ENCODE measurements at places on chromosomes 2 and 18.

DNA sequence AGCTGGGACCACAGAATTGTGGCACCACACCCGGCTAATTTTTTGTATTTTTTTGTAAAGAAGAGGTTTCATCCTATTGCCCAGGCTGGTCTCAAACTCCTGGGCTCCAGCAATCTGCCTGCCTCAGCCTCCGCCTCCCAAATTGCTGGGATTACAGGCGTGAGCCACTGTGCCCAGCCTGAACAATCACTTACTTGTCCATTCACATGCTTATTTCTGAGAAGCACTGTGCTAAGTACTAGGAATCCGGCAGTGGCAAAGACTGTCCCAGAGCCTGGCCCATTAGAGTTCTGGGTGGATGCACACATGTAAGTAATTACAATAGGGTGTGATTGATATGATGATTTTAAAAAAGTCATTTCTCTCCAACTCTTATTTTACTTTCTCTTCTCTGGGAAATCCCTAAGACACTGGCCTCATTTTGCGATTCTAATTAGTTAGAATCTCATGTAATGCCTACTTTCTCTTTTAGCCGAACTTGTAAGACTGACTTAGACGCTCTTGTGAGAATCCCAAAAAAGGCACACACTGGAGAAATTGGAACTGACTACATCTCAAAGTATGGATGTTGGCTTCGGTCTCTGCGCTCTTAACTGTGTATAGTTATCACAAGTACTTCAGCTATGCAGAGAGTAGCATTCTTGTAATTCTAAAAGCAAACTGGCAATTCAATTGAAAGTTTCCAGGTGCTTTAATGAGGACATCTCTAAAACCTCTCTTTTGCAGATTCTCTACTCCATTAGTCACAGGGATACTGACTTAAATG lies 567.7 kb downstream of the DCC start:
- DNase-seq, result no peak

- DNase-seq, result no peak
Observed at GRCh38 chr2:224799691-224800090, 83.5 kb upstream of the CCDC195 start.

- DNase-seq, result peak; percentile 38
Observed at GRCh38 chr2:112690853-112691401, 29.9 kb upstream of the NT5DC4 start.

GRCh38 chr2:207926133-207926988 lies 99.0 kb downstream of the PLEKHM3 start:
- peak; percentile 79 for DNase-seq

- no peak for DNase-seq
Observed at GRCh38 chr18:37412333-37412732, 153.3 kb downstream of the CELF4 start.

DNA sequence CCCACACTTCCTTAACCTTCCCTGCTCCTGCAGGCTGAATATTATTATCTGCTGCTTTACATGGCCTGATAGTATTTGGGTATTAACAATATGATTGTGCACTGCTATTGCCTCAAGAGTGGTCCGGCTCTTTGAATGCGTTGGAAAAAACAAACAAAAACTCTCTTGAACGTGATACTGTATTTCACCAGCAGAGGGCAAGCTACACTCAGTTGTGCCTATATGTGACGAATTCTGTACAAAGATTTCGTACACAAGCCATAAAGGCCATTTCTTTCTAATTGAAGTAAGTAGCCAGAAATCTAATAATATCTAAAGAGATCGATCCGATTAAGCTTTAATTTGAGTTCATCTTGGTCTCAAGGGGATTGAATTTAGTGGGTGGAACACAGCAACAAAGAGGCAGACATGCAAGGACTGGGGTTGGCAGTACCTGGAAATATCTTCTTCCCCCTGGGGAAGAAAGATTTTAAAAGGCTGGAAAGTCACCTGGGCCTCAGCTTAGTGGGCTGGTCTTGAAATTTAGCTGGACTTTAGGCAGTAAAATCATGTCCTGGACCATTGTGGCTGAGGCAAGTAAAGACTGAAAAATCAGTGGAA lies 49.3 kb upstream of the RAB6D start:
- DNase-seq, result peak; percentile 41

- DNase-seq, result no peak
Observed at GRCh38 chr18:48100165-48100575, 169.7 kb upstream of the SMAD2 start.

DNA sequence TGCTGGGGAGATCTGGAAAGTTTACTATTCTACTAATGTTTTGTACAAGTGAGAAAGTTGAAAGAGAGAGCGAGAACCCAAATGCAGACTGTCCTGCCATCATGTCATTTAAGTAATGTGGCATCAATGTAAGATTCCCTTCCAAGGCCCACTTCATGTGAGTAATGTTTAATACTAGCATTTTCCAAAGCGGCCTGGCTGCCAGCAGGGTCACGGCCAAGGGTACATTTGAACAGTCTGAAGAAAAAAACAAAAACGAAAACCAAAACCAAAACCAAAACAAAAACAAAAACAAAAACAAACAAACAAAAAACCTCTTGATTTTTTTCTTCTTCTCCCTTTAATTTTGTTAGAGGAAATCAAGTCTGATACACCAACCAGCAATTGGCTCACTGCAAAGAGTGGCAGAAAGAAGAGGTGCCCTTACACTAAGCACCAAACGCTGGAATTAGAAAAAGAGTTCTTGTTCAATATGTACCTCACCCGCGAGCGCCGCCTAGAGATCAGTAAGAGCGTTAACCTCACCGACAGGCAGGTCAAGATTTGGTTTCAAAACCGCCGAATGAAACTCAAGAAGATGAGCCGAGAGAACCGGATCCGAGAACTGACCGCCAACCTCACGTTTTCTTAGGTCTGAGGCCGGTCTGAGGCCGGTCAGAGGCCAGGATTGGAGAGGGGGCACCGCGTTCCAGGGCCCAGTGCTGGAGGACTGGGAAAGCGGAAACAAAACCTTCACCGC lies 2.2 kb downstream of the HOXD10 start:
- DNase-seq, result peak; percentile 43

DNA sequence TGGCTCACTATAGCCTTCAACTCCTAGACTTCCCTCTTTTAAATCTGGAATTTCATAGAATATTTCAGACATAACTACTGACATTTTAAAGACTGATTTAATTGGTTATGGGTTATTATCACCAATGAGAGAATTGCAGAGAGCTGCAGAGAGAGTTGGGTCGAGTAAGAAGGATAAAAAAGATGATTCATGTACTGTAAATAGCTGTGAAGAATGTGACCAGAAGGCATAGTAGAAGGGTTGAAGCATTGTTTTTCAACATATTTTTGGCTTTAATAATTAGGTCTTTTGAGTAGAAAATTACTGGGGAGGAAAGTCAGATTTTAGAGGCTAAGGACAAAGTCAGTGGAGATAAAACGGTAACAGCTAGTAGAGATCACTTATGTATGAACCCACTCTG lies 503.2 kb upstream of the SLC8A1 start:
- peak; percentile 2 for DNase-seq

GRCh38 chr2:220194630-220195584 lies 567.5 kb downstream of the SLC4A3 start:
- DNase-seq, result peak; percentile 16

DNA sequence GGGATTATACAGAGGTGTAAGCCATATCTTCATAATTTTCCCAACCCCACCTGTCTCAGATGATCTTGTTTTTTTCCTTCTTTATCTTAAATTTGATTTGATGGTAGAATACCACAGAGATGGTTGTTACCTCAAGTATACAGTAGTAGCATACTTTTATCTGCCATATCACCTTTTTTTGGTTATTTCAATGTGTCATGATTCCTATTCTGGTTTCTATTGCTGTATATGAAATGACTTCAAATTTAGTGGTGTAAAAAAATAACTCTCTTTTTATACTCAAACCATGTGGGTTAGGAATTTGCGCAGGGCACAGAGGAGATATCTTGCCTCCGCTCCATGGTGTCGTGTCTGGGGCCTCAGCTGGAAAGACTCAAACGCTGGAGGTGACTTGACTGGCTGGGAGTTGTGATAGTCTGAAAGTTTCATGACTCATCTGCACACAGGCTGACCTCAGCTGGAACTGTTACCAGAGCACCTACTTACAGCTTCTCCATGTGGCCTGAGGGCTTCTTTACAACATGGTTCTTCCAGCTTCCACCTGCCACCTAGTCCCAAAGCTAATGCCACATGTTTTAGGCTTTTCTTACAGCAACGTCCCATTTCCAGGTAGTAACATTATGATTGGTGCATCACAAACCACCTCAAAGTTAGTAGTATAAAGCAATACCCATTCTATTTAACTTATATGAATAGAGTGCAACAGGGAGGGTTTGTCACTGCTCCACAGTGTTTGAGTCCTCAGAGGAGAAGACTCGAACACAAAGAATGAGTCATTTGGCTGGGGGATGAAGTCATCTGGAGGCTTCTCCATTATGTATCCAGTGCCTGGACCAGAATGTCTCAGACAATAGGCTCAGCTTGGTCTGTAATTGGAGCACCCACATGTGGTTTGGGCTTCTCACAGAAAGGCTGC lies 82.3 kb upstream of the XPO1 start:
- peak; percentile 90 for DNase-seq

DNA sequence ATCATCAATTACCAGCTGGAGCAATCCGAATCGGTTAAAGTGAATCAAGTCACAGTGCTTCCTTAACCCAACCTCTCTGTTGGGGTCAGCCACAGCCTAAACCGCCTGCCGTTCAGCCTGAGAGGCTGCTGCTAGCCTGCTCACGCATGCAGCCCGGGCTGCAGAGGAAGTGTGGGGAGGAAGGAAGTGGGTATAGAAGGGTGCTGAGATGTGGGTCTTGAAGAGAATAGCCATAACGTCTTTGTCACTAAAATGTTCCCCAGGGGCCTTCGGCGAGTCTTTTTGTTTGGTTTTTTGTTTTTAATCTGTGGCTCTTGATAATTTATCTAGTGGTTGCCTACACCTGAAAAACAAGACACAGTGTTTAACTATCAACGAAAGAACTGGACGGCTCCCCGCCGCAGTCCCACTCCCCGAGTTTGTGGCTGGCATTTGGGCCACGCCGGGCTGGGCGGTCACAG lies 496 bp upstream of the ITGA4 start:
- DNase-seq, result peak; percentile 25

GRCh38 chr18:63928331-63928730 lies 20.6 kb downstream of the SERPINB10 start:
- DNase-seq, result no peak

DNA sequence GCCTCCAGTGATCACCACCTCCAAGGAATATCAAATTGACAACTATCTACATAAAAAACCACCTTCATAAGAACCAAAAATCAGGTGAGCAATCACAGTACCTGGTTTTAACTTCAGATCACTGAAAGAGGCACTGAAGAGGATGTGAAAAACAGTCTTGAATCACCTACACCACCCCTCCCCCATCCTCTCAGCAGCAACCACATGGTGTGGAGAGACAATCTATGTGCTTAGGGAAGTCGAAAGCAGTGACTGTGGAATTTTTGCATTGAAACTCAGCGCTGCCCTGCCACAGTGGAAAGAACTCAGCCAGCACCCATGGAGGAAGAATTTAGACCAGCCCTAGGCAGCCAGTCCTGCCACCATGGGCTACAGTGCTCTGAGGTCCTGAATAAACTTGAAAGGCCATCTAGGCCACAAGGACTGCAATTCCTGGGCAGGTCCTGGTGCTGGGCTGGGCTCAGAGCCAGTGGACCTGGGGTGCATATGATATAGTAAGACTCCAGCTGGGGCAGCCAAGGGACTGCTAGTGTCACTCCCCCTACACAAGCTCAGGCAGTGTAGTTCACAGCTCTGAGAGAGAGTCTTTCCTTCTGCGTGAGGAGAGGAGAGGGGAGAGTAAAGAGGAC lies 75.6 kb downstream of the ATL2 start:
- no peak for DNase-seq

- DNase-seq, result peak; percentile 91
Observed at GRCh38 chr2:95669441-95669991, 77.7 kb downstream of the TRIM43 start.

DNA sequence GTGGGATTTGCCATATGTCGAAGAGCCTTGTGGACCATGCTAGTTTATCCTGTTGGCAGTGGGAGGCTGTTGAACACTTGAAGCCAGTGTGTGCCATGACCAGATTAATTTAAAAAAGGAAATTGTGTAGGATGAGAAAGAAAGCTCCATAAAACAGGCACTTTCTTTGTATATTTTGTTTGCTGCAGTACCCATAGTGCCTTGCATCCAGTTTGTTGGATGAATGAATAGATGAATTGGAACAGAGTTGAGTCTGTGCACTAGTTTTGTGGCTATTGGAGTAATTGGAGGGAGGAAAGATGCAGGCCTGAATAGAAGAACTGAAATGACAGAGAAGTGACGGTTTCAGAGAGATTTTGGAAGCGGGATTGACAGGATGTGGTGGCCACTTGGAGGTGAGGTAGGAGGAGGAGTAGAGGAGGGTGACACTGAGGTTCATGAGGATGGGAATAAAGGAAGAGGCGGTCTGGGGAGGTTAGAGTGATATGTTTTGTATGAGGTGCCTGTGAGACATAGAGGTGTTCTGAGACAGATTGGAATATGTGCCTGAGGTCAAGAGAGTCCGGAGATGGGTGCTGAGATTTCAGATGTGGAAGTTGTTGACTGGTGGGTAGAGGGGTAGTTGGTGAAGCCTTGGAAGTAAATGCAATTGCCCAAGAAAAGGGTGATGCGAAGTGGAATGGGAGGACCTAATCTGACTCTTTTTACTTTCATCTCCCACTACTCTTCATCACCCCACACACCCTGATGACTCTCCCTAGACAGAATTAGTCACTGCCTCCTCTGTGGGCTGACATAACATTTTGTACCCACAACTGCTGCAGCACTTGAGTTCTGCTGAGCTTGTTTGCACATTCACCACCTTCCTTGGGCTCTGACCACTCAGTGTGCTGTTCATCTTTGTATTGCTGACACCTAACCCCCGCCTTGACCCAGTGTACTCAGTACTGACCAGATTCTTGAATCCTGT lies 5.1 kb downstream of the DGUOK start:
- DNase-seq, result peak; percentile 39

DNA sequence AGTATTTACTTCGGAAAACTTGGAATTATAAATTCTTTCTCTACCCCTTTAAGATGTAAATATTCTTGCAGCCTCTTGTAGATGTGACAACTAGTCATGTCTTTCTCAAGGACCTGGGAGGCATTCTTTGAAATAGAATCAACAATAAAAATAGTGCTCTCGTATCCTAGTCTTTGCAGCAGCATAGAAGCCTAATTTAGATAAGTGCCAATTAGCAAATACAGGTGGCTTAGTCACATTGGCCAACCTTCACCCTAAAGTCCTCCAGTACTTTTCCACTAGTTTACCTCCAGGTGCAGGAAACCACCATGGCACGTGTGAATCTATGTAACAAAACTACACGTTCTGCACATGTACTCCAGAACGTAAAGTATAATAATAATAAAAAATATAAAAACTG lies 3.5 kb upstream of the ZSWIM2 start:
- no peak for DNase-seq
